Anterior cingulate cortex (tissue), 58 donors: ENCODE measurements at places on chromosomes 1 and 21.

GRCh38 chr1:208540724-208541123 is 296.5 kb upstream of the PLXNA2 start:
- no peak for DNase-seq

DNA sequence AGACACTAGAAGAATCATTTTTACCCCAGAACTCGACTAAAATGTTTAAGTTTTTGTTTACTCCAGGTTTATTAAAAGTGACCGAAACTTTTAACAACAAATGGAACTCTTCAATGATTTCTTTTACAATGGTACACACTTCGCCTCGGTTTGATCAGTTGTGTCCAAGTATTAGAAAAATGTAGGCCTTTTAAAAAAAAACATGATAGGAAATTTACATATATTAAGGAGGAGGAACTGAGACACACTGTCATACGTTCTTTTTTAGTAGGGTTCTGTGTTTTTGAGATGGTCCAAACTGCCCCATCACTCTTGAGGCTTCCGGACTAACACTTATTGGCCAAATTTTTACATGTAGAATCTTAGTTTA is 1.3 kb downstream of the PRDM2 start:
- no peak for DNase-seq

- no peak for DNase-seq
Measured at GRCh38 chr1:18608534-18608933, 22.1 kb upstream of the PAX7 start.

DNA sequence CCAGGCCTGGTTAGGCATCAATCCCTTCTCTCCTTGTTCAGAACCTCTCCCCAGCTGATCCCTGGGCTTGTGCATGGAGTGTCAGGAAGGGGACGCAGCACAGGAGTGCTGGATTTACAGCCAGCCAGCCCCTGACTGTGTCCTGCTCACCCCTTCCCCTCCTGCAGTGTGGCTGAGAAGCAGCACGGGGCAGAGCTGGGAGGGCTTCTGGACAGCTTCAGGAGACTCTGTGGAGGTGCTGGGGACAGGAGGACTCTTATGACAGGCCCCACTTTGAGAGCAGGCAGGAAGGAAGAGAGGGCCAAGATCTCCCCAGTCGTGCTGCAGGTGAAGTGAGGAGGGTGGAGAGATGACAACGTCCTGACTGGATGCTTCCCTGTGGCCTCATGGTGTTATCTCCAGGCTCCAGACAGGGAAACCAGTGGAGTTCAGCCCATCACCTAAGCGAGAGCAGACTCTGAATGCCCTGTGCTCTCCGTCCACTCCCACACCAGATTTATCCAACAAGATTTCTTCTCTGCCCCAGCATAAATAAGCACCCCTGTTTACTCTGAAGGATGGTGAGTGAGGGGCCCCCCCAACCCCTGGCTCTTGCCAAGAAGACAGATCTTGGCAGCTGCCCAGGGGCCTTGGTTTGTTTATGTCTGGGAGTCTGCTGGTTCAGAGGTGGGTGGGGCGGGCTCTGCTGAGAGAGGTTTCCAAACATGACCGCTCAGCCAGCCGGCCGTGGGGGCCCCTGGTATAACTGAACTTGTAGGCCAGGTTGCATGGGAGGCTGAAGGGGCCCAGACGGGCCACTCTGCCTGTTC is 21.3 kb downstream of the TMCC2 start:
- peak; percentile 51 for DNase-seq

DNA sequence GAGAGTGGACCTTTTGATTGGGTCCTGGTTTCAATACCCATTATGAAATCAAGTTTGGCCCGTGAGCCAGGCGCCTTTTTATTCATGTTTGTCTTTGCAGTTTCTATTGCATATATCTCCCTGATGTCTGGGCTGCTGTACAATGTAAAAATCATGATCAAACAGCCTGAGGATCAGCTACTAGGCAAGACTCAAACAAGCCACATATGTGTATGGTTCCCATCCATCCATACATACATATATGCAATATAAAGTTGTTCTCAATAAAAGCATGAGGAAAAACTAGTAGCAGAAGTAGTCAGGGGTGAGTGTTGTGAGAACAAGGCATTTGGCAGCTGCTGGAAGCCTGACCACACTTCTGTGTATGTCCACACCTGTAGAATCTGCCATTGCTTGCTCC is 562.4 kb upstream of the USP24 start:
- DNase-seq, result no peak

- DNase-seq, result no peak
Measured at GRCh38 chr1:95957748-95958147, 723.7 kb downstream of the RWDD3 start.
